Gastrocnemius medialis (tissue), 4 donors: ENCODE measurements at places on chromosomes 16 and 17. TPM values are rescaled to one million over a fixed set of nuclear protein-coding genes. Genes with fewer than 3 reads are reported as not detected.
A peak's percentile ranks its signal among the peaks of the same experiment; 100 is the strongest.

CCDC154 gene
- total RNA-seq, result not detected

TAC4 gene
- not detected for total RNA-seq

LPO gene
- not detected for total RNA-seq

AOC3 gene
- 2.2 TPM for total RNA-seq

TEX19 gene
- 0.40 TPM for total RNA-seq

C17orf100 gene
- not detected for total RNA-seq

DNA sequence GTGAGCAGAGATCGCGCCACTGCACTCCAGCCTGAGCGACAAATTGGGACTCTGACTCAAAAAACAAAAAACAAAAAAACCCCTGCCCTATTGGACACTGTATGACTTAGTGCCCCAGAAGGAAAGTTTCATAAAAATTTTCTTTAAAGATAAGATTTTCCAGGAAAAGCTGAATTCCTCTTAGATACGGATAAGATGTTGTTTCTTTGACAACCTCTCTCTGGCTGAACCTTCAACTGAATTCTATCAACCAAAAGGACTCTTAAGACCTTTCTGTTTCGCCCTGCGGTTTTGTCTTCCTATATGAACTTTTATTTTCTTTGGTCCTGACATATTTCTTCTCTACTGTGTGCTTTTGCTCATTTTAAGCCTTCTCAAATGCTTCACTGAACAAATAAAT is 35.8 kb downstream of the CPPED1 start:
- no peaks in the 10 kb centered on the region for H3K36me3 ChIP-seq
- no peaks in the 10 kb centered on the region for H3K27me3 ChIP-seq
- no peak overlapping the region for H3K27ac ChIP-seq

GRCh38 chr16:56263711-56264608 is 72.7 kb downstream of the GNAO1 start:
- no peak for DNase-seq
- H3K27ac ChIP-seq, result no peak overlapping the region
- no peaks in the 10 kb centered on the region for H3K27me3 ChIP-seq
- H3K36me3 ChIP-seq, result no peaks in the 10 kb centered on the region
- H3K4me3 ChIP-seq, result no peak overlapping the region
- no peaks in the 10 kb centered on the region for H3K4me1 ChIP-seq

DNA sequence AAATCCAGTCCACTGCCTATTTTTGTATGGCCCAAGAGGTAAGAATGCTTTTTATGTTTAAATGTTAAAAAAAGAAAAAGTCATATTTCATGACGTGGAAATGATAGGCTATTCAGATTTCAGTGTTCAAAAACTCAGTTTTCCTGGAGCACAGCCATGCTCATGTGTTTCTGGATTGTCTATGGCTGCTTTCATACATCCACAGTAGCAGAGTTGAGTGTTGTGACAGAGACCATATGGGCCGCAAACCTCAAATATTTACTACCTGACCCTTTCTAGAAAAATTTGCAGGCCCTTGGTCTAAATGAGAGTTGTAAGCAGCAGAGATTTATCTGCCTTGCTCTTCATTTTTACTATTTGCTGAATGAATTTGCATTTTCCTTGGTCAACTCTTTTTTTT is 264.1 kb downstream of the CBLN1 start:
- no peaks in the 10 kb centered on the region for H3K27me3 ChIP-seq
- H3K4me3 ChIP-seq, result no peak overlapping the region
- no peak overlapping the region for H3K27ac ChIP-seq
- H3K4me1 ChIP-seq, result no peaks in the 10 kb centered on the region

- H3K4me3 ChIP-seq, result peak overlapping the region; percentile 54
- H3K4me1 ChIP-seq, result peaks cover 6% of the 10 kb centered on the region
- peak; percentile 83 for DNase-seq
- H3K27ac ChIP-seq, result peak overlapping the region; percentile 69
- peaks cover 3% of the 10 kb centered on the region for H3K36me3 ChIP-seq
- H3K27me3 ChIP-seq, result peaks cover 12% of the 10 kb centered on the region
Observed at GRCh38 chr16:74695450-74696422, 4.9 kb downstream of the MLKL start.

GRCh38 chr16:51085271-51085670 is 65.8 kb downstream of the SALL1 start:
- H3K27ac ChIP-seq, result no peak overlapping the region
- DNase-seq, result no peak
- H3K4me1 ChIP-seq, result no peaks in the 10 kb centered on the region

- no peak for DNase-seq
- no peaks in the 10 kb centered on the region for H3K36me3 ChIP-seq
- H3K4me1 ChIP-seq, result no peaks in the 10 kb centered on the region
- no peak overlapping the region for H3K27ac ChIP-seq
Observed at GRCh38 chr17:65914784-65915342, 277.1 kb downstream of the CEP112 start.

DNA sequence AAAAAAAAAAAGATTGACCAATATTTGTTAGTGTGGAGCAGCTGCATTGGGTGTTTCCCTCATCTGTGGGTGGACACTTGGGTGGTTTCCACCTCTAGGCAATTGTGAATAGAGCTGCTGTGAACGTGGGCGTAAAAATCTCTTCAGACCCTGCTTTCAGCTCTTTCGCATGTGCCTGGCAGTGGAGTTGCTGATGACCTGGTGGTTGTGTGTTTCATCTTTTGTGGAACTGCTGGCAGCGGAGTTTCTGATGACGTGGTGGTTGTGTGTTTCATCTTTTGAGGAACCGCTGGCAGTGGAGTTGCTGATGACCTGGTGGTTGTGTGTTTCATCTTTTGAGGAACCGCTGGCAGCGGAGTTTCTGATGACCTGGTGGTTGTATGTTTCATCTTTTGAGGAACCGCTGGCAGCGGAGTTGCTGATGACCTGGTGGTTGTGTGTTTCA is 21.4 kb downstream of the ZC3H18 start:
- H3K27me3 ChIP-seq, result no peaks in the 10 kb centered on the region
- no peaks in the 10 kb centered on the region for H3K36me3 ChIP-seq
- H3K27ac ChIP-seq, result no peak overlapping the region
- H3K4me1 ChIP-seq, result peaks cover 6% of the 10 kb centered on the region
- H3K4me3 ChIP-seq, result no peak overlapping the region
- peak; percentile 45 for DNase-seq

DNA sequence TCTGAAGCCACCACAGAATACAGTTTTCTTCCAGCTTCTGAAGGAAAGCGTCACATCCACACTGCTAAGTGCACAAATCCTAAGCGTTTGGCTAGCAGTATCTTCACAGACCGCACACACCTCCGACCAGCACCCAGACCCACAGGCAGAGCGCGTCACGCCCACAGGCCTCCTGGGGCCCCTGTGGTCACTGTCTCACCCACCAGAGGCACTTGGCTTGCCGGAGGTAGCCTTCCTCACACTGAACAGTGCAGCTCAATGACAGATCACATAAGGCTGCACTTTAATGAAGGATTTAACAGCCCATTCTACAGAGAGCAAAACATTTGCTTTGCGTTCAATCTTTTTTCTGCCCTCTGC is 21.2 kb downstream of the SPHK1 start:
- no peaks in the 10 kb centered on the region for H3K27me3 ChIP-seq
- DNase-seq, result no peak
- H3K4me1 ChIP-seq, result peaks cover 44% of the 10 kb centered on the region
- no peak overlapping the region for H3K4me3 ChIP-seq

GRCh38 chr17:27533874-27534815 is 77.9 kb downstream of the KSR1 start:
- no peak overlapping the region for H3K4me3 ChIP-seq
- no peaks in the 10 kb centered on the region for H3K36me3 ChIP-seq
- H3K4me1 ChIP-seq, result peaks cover 4% of the 10 kb centered on the region
- H3K27me3 ChIP-seq, result no peaks in the 10 kb centered on the region
- no peak for DNase-seq

GRCh38 chr16:13756411-13757140 is 163.4 kb upstream of the ERCC4 start:
- peaks cover 5% of the 10 kb centered on the region for H3K27me3 ChIP-seq
- H3K4me3 ChIP-seq, result no peak overlapping the region
- no peak for DNase-seq
- no peaks in the 10 kb centered on the region for H3K4me1 ChIP-seq
- no peaks in the 10 kb centered on the region for H3K36me3 ChIP-seq
- no peak overlapping the region for H3K27ac ChIP-seq

DNA sequence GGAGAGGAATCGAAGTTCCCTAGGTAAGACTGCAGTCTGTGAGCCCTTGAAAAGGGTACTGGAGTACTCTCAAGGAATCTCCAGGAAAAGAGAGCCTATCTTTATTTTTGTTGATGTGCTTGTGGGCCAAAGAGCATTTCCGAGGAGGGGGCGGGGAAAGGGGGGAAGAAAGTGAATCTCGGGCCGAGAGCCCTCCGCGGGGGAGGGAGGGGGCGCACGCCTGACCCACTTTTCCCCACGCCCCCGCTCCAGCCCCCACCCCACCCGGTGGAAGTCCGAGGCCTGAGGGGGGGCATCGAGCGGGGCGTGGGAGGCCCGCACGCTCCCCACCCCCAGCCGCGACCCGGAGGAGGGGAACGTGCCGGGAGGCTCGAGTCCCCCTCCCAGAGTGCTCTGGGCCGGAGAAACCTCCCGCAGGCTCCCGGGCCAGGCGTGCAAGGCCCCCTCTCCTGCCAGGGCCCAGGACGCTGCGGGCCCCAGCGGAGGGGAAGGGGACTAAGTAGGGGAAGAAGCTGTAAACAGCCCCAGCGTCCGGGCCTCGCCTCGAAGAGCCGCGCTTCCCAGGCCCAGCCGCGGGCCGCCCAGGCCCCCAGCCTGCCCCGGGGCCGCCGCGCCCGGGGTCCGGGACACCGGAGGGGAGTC is 444 bp downstream of the HELZ start:
- H3K36me3 ChIP-seq, result no peaks in the 10 kb centered on the region
- H3K4me3 ChIP-seq, result peak overlapping the region; percentile 99
- peaks cover 48% of the 10 kb centered on the region for H3K4me1 ChIP-seq
- peak overlapping the region; percentile 98 for H3K27ac ChIP-seq

GRCh38 chr17:81402981-81403467 is 7.8 kb downstream of the BAHCC1 start:
- no peaks in the 10 kb centered on the region for H3K27me3 ChIP-seq
- H3K4me3 ChIP-seq, result no peak overlapping the region
- H3K4me1 ChIP-seq, result peaks cover 73% of the 10 kb centered on the region
- DNase-seq, result no peak
- H3K36me3 ChIP-seq, result no peaks in the 10 kb centered on the region

GRCh38 chr16:48541108-48541786 is 68.7 kb downstream of the N4BP1 start:
- H3K27ac ChIP-seq, result no peak overlapping the region
- peaks cover 24% of the 10 kb centered on the region for H3K4me1 ChIP-seq
- H3K36me3 ChIP-seq, result no peaks in the 10 kb centered on the region
- no peak overlapping the region for H3K4me3 ChIP-seq
- no peak for DNase-seq
- H3K27me3 ChIP-seq, result no peaks in the 10 kb centered on the region

DNA sequence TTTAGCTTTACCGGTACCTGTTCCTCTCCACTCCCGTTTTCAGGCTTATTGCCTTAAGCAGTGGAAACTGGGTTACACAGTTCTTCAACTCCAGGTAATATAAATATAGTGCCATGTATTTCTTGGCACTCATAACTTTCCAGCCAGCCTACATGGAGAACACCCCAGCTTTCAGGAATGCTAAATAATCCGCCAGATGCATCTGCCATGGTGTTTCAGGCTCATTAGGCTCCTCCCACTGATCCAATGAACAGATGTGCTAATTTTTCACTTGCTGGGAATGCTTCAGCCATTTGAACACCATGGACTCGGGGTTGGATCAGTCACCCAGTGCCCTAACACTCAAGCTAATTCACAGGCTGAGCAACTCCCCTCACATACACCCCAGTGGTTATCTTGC is 4.6 kb downstream of the ANKFN1 start:
- H3K36me3 ChIP-seq, result no peaks in the 10 kb centered on the region
- DNase-seq, result no peak
- H3K27ac ChIP-seq, result no peak overlapping the region
- no peak overlapping the region for H3K4me3 ChIP-seq
- no peaks in the 10 kb centered on the region for H3K27me3 ChIP-seq

DNA sequence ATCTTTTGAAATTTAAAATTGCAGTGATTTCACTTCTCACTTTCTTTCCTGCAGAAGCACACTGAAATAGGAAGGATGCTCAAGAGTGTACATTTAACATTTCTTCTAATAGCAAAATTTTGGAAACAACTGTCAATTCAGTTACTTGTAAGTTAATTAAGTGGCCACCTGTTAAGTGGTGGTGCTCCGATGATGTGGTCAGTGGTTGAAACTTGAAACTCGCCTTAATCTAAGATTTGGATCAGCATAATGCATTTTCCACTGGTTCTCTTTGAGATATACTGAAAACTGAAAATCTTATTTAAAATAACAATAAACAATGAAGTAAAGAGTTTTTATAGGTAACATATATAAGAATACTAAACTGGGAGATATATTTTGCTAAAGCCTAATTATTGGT is 7.0 kb upstream of the MYH8 start:
- H3K27me3 ChIP-seq, result no peaks in the 10 kb centered on the region
- H3K27ac ChIP-seq, result no peak overlapping the region
- no peak for DNase-seq
- H3K36me3 ChIP-seq, result no peaks in the 10 kb centered on the region

GRCh38 chr16:64321066-64321465 is 800.8 kb downstream of the CDH11 start:
- DNase-seq, result no peak
- no peaks in the 10 kb centered on the region for H3K27me3 ChIP-seq
- no peaks in the 10 kb centered on the region for H3K36me3 ChIP-seq
- no peak overlapping the region for H3K4me3 ChIP-seq
- H3K4me1 ChIP-seq, result no peaks in the 10 kb centered on the region

- no peak for DNase-seq
- H3K27ac ChIP-seq, result no peak overlapping the region
- no peaks in the 10 kb centered on the region for H3K4me1 ChIP-seq
- no peaks in the 10 kb centered on the region for H3K27me3 ChIP-seq
- H3K4me3 ChIP-seq, result no peak overlapping the region
Observed at GRCh38 chr16:85735225-85735635, 15.7 kb downstream of the C16orf74 start.

GRCh38 chr17:14355556-14355955 is 54.7 kb downstream of the HS3ST3B1 start:
- DNase-seq, result no peak
- no peaks in the 10 kb centered on the region for H3K4me1 ChIP-seq
- no peak overlapping the region for H3K4me3 ChIP-seq
- H3K27ac ChIP-seq, result no peak overlapping the region
- H3K27me3 ChIP-seq, result no peaks in the 10 kb centered on the region

GRCh38 chr17:2366747-2367494 is 29.6 kb downstream of the SGSM2 start:
- no peaks in the 10 kb centered on the region for H3K27me3 ChIP-seq
- H3K4me3 ChIP-seq, result no peak overlapping the region
- H3K36me3 ChIP-seq, result peaks cover 5% of the 10 kb centered on the region
- DNase-seq, result no peak
- H3K27ac ChIP-seq, result no peak overlapping the region

- DNase-seq, result no peak
- H3K36me3 ChIP-seq, result no peaks in the 10 kb centered on the region
- peaks cover 61% of the 10 kb centered on the region for H3K4me1 ChIP-seq
- peak overlapping the region; percentile 93 for H3K27ac ChIP-seq
- H3K27me3 ChIP-seq, result no peaks in the 10 kb centered on the region
- no peak overlapping the region for H3K4me3 ChIP-seq
Observed at GRCh38 chr16:10921536-10922327, 20.5 kb downstream of the DEXI start.

- no peaks in the 10 kb centered on the region for H3K36me3 ChIP-seq
- H3K27me3 ChIP-seq, result no peaks in the 10 kb centered on the region
- DNase-seq, result no peak
Observed at GRCh38 chr17:77506371-77506991, 365.7 kb downstream of the SEC14L1 start.

GRCh38 chr17:10094797-10095196 is 103.6 kb downstream of the GAS7 start:
- no peaks in the 10 kb centered on the region for H3K36me3 ChIP-seq
- no peak overlapping the region for H3K4me3 ChIP-seq
- H3K4me1 ChIP-seq, result no peaks in the 10 kb centered on the region
- DNase-seq, result no peak
- H3K27ac ChIP-seq, result no peak overlapping the region
